ENCODE measurements at places on chromosomes 2 and 18.
A peak's percentile ranks its signal among the peaks of the same experiment; 100 is the strongest.

DNA sequence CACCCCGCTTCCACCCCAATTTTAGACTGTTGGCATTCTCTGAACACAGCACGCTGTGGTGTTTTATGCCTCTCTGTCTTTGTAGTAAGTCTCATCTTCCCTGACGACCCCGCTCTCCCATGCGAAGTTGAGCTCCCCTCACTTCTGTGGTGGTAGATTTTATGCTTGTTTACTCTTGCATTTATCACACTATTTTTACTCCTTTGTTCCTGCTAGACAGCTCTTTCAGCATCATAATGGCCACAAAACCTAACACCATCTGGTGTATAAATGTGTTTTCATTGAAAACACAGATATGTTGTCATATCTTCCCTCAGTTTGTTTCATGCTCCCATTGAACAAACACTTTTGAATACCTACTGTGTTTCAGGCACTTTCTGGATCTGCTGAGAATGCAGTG, 57.1 kb downstream of the PKP4 start:
- no peak for DNase-seq

- no peak for DNase-seq
Observed at GRCh38 chr2:6562771-6563170, 302.9 kb downstream of the CMPK2 start.

DNA sequence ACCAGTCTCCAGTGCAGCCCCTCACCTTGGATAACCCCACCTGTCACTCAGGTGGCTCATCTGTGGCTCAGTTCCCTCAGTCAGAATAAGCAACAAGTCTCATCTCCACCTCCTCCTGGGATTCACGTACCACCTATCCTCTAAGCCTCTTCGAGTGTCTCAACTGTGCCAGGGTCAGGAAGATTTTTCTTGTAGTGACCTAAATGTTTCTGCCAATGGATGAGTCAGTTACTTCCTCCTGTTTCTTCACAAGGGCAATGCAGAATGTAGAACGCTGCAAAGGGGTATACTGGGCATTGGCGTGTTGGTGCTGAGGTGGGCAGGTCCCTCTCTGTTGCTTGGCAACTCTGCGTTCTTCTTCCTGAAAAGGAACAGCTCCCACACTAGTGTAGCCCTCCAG, 213.3 kb upstream of the CXCR4 start:
- DNase-seq: peak; percentile 12

DNA sequence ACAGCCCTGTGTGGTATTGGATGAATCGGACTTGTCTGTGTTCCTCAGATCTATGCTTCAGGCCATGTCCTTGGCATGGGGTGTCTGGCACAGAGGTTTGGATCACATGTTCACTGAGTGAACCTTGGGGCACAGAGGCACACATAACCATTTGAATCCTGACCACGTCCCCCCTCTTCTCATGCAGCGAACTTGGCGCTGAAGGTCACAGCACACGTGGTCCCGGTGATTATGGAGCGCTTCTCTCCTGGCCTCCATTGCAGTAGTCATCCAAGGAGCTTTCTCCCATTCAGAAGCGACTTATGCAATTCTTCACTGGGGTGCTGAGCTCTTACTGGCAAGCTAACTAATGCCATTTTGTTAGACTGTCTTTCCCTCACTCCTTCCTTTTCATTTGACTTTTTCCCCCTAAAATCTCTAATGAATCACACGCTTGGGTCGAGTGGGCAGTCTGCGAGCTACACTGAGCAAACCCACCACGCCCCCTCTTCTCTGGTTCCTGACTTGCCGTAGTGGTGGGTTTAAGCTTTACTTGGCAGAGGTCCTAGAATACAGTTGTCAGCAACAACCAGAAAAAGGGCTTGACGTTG, 59.4 kb downstream of the KCNG2 start:
- peak; percentile 38 for DNase-seq

DNA sequence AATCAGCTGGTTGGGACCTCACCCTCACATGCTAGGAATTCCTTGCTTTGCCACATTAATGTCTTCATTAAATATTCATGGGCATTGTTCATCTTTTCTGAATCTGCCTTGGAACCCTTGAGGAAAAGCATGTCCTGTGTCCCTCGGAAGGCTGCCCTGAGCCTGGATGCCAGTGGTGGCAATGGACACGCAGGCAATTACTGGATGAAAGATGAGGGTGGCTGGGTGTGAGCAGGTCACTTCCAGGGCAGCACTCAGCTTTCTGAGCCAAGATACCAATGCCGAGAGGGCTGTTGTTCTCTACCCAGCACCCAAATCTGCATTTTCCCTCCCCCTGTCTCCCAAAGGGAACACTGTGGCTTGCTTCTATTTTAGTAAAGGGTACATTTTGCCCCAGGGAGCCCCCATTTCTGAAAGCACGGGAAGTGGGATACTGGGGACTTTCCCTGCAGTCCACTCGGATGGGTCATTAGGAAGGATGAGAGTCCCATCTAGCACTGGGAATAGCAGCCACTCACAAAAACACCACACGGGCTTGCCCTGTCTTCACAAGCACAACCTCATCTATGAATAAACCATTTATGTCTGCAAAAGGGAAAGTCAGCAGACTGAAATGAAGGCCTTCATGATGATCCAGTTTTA, 234.8 kb downstream of the SOX11 start:
- no peak for DNase-seq

GRCh38 chr2:68907232-68907919, 36.2 kb upstream of the BMP10 start:
- no peak for DNase-seq

DNA sequence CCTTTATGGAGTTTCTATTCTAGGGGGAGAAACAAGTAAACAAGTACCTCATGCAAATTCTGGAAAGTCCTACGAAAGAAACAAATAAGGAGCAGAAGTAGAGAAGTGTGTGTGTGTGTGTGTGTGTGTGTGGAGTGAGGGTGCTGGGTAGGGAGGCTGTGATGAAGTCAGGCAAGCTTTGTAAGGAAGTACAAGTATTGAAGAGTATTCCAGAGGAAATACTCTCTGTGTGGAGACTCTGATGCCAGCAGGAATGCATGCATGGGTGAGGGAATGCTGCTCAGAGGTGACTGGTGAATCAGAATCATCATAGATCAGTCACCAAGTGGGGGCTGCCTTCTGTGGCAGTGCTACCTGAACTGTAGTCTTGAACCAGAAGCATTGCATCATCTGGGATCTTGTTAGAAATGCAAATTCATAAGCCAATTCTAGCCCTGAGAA, 34.5 kb downstream of the SLC4A3 start:
- DNase-seq: no peak

DNA sequence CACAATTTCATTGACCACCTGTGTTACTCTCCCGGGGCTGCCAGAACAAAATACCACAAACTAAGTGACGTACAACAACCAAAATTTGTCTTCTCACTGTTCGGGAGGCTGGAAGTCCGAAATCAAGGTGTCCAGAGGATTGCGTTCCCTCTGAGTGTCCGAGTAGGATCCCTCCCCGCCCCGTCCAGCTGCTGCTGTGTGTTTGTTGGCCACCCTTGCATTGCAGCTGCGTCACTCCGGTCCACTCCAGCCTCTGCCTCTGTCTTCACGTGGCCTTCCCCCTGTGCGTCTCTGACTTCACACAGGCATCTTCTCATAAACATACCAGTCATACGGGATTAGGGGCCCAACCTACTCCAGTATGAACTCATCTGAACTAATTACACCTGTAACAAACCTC, 251.8 kb upstream of the SMIM21 start:
- no peak for DNase-seq

DNA sequence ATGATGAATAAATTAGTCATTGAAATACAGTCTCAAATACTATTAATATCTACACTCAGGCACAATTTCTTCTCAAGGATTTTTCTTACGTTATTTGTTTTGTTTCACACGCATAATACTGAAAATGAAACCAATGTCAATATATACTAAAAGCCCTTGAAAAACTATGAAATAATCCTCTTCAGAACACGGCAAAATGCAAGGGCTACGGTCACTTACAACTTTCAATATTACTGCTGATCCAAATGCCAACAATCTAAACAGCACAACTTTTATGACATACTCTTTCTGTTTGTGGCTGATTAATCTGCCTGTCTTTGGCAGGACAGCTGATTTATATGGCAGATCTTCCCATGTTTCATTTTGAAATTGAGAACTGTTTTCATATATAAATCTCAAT, 68.3 kb downstream of the LRPPRC start:
- no peak for DNase-seq

DNA sequence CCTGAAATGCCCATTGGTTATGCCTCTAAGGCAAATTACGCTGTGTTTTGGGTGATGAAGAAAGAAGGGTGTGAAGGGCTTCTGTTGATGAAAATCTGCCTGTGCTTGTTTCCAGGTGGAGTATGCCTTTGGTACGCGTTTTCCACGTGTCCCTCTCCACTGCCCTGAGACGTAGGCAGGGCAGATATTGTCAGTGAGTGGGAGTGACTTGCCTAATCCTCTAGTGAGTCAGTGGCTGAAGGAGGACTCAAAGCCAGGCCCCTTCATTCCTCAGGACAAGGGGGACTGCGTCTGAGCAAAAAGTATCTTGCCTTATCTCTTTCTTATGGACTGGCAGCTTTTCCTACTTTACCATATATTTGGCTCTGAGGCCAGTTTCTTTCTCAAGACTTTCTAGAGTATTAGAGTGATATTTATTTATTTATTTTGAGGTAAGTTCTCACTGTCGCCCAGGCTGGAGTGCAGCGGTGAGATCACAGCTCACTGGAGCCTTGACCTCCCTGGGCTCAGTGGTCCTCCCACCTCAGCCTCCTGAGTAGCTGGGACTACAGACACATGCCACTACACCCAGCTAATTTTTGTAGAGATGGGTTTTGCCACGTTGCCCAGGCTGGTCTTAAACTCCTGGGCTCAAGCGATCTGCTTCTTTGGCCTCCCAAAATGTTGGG, 10.2 kb downstream of the RALB start:
- DNase-seq: no peak

DNA sequence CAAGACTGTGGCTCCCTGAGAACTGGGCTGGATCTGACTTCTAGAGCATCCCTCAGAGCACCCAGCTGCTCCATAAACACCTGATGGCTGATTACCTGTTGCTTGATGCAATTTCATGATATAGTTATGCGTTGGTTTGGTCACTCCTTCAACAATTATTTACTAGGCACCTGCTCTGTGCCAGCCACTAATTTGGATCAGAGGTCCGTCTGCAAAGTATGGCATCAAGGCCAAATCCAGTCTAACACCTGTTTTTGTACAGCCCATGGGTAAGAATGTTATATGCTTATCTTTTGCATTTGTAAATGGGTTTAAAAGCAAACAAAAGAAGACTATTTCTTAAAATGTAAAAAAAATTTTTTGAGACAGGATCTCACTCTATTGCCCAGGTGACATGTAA, 348.2 kb downstream of the ALK start:
- no peak for DNase-seq

- DNase-seq: peak; percentile 38
Observed at GRCh38 chr2:65045651-65046050, 10.6 kb upstream of the CEP68 start.

- no peak for DNase-seq
Observed at GRCh38 chr2:204931562-204931961, 386.3 kb downstream of the PARD3B start.

- DNase-seq: peak; percentile 56
Observed at GRCh38 chr2:37091873-37092272, 7.6 kb downstream of the GPATCH11 start.

- DNase-seq: no peak
Observed at GRCh38 chr18:75554644-75555185, 127.2 kb upstream of the SMIM21 start.

GRCh38 chr2:166468124-166469024, 25.7 kb downstream of the SCN7A start:
- peak; percentile 62 for DNase-seq

DNA sequence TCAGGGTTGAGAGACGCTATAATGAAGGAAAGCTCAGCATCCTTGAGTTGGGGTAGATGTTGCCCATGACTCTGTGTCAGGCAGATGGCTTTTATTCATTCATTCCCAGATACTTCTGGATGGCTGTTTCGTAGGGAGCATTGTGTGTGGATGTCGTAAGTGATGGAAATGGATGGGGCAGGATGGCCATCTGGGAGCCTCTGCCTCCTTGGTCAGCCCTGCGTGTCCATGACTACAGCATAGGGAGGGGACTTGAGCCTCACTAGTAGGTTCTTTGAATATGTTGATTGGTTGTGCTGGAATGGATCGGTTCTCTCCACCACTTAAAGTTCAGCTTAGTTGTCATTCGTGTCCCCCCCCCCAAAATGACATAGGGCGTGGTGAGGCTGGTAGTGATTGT, 44.9 kb downstream of the TGOLN2 start:
- no peak for DNase-seq

- no peak for DNase-seq
Observed at GRCh38 chr18:63440219-63440618, 17.9 kb upstream of the VPS4B start.

DNA sequence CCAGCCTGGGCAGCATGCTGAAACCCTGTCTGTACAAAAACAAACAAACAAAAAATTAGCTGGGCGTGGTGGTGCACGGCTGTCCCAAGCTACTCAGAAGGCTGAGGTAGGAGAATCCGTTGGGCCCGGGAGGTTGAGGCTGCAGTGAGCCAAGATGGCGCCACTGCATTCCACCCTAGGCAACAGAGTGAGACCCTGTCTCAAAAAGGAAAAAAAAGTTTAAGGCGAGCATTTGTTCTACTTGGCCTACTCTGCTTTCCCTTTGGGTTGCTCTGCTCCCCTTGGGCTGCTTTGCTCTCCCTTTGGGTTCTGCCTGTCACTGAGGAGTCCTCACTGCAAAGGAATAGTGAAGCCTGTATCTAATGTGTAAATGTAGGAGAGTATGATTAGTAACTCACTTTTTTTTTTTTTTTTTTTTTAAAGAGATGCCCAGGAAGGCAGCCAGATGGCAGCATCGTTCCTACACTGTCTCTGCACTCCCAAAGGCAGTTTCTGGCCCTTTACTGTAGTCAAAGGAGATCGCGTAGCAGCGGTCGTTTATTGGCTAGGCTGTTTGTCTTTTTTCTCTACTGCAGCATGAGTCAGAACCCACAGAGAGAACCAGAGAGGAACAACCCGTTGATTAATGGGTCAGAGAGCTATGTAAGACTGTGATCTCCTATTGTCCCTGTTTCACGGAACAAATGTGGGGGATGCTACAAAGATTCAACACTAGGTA, 118.3 kb upstream of the CWC22 start:
- DNase-seq: peak; percentile 61

GRCh38 chr18:39053571-39053970, 1488.0 kb upstream of the CELF4 start:
- DNase-seq: no peak

- peak; percentile 57 for DNase-seq
Observed at GRCh38 chr2:88874063-88874657, 182.7 kb downstream of the RPIA start.

DNA sequence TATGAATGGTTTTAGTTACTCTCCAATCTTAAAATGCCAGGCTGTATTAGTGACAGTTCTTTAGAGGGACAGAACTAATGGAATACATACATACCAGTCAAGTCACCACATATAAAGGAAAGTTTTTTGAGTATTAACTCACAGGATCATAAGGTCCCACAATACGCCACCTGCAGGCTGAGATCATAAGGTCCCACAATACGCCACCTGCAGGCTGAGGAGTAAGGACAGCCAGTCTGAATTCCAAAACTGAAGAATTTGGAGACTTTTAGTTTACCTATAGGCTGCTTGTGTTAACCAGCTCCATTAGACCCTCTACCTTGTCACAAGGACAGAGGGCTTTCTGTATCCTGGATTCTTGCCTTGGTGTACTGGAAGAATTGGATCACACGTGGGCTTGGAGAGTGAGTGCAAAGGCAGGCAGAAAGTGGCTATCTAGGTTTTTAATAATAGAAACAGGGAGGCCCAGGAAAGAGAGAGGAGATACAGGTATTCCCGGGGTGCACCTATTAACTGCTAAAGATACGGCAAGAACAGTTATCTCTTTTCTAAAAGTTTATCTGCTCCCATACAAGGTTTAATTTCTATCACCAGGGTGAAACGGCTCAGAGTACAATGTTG, 234.9 kb upstream of the CYRIA start:
- peak; percentile 53 for DNase-seq

GRCh38 chr2:241879326-241879725, 9.8 kb downstream of the RTP5 start:
- no peak for DNase-seq

Measured in MV-4-11 (cell line).